Ascending aorta (tissue), 2 donors: ENCODE measurements at places on chromosomes 2 and 18. TPM values are rescaled to one million over a fixed set of nuclear protein-coding genes. Genes with fewer than 3 reads are reported as not detected.

- peaks cover 75% of the 10 kb centered on the region for H3K4me1 ChIP-seq
- H3K27ac ChIP-seq: peak overlapping the region; percentile 86
- no peaks in the 10 kb centered on the region for H3K27me3 ChIP-seq
- no peak overlapping the region for H3K4me3 ChIP-seq
Observed at GRCh38 chr18:48804856-48805610, 145.7 kb downstream of the SMAD7 start.

- H3K36me3 ChIP-seq: no peaks in the 10 kb centered on the region
- peak overlapping the region; percentile 89 for H3K4me3 ChIP-seq
- no peaks in the 10 kb centered on the region for H3K27me3 ChIP-seq
Observed at GRCh38 chr2:88054782-88055370, 707 bp downstream of the KRCC1 start.

Gene DBI
- 11.2 TPM for total RNA-seq

GRCh38 chr18:62850619-62851306 is 135.4 kb downstream of the PHLPP1 start:
- no peak overlapping the region for H3K4me3 ChIP-seq
- no peaks in the 10 kb centered on the region for H3K27me3 ChIP-seq
- no peaks in the 10 kb centered on the region for H3K4me1 ChIP-seq
- no peaks in the 10 kb centered on the region for H3K36me3 ChIP-seq
- no peak for DNase-seq

DNA sequence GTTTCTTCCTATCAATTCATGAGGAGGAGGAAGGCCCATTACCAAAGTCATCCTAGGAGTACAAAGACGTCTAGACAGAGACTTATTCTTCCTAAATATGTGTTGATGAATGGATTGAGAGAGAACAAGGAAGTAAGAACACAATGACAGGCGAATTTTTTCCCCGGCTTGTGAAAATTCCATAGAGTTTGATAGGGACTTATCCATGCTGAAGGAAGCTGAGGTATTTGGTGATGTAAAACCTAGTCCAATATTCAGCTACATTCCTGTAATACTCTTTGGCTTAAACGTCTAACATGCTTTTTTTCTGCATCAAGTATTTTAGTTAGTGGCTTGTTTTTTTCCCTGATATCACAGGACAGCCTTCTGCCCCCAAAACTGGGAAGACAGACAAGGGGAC is 121.9 kb upstream of the MYT1L start:
- no peak overlapping the region for H3K27ac ChIP-seq
- H3K36me3 ChIP-seq: no peaks in the 10 kb centered on the region
- H3K4me3 ChIP-seq: no peak overlapping the region

- H3K4me3 ChIP-seq: no peak overlapping the region
- no peaks in the 10 kb centered on the region for H3K36me3 ChIP-seq
- no peaks in the 10 kb centered on the region for H3K27me3 ChIP-seq
- DNase-seq: no peak
- H3K4me1 ChIP-seq: no peaks in the 10 kb centered on the region
- no peak overlapping the region for H3K27ac ChIP-seq
Observed at GRCh38 chr2:30792521-30792920, 14.7 kb downstream of the CAPN13 start.

DNA sequence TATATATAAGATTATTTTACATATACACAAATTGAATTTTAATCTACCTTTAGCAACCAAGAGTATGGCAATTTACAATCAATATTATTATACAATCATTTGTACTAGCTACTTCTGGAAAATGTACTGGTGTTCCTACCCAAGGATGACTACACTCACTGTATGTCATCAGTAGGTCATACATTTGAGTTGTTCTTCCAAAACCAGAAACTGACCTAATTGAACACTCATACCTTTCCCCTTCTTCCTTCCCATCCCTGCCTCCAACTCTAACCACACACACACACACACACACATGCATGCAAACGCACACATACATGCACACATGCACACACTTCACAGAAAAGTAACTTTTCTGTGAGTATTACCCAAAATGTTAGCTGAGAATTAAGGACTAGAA is 8.2 kb upstream of the ERCC3 start:
- H3K4me3 ChIP-seq: no peak overlapping the region
- H3K27ac ChIP-seq: no peak overlapping the region
- peaks cover 21% of the 10 kb centered on the region for H3K36me3 ChIP-seq
- no peak for DNase-seq
- no peaks in the 10 kb centered on the region for H3K27me3 ChIP-seq

GRCh38 chr2:86323273-86324021 is 14.0 kb downstream of the REEP1 start:
- no peaks in the 10 kb centered on the region for H3K27me3 ChIP-seq
- no peaks in the 10 kb centered on the region for H3K4me1 ChIP-seq
- no peak for DNase-seq
- H3K27ac ChIP-seq: no peak overlapping the region

Gene DUSP11
- 24.6 TPM for total RNA-seq

Gene IL37
- total RNA-seq: not detected

GRCh38 chr2:217992061-217992460 is 10.7 kb downstream of the TNS1 start:
- no peak overlapping the region for H3K4me3 ChIP-seq
- peak overlapping the region; percentile 39 for H3K27ac ChIP-seq
- H3K27me3 ChIP-seq: no peaks in the 10 kb centered on the region
- peaks cover 14% of the 10 kb centered on the region for H3K36me3 ChIP-seq

DNA sequence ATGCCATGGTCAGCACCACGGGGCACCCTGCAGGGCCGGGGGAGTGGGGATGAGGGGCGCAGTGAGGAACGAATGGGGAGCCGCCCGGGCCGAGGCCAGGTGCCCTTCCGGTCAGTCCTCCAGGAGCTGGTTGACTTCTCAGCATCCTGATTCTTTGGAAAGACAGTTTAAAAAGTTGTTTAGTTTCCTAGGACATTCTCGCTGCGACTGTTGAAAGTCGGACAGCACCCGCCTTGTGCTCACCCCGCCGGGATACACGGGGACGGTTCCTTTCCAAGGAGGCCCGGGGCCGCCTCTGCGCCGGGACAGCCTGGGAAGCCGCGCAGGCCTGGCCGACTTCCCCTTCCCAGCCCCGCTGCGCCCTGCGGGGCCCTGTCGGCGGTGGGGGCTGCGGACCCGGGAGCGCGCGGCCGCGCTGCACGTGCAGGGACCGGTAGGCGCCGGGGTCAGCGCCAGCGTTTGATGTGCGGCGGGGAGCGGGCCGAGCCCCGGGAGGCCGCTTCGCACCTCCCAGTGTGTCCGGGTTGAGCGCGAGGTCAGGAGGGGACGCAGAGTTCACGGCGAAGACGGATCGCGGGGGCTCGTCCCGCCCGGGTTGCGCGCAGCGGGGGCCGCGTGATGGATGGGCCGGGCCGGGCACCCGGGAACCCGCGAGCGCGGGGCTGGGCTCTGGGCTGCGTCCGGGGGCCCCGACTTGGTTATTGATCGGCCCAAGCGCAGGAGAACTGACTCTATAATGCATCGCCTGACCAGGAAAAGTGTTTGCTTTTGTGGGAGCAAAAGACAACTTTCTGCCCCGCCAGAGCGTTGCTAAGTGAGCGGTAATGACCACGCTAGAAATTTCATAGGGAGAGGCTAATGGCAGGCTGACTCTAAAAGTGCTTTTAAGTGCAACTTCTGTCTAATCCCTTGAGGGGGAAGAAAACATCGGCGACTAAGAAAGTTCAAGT is 28.0 kb upstream of the SMIM21 start:
- DNase-seq: no peak
- no peaks in the 10 kb centered on the region for H3K27me3 ChIP-seq
- peaks cover 3% of the 10 kb centered on the region for H3K4me1 ChIP-seq
- peak overlapping the region; percentile 52 for H3K4me3 ChIP-seq
- no peak overlapping the region for H3K27ac ChIP-seq
- no peaks in the 10 kb centered on the region for H3K36me3 ChIP-seq

Gene BOLL
- total RNA-seq: not detected

Gene QPCT
- 1.8 TPM for total RNA-seq

DNA sequence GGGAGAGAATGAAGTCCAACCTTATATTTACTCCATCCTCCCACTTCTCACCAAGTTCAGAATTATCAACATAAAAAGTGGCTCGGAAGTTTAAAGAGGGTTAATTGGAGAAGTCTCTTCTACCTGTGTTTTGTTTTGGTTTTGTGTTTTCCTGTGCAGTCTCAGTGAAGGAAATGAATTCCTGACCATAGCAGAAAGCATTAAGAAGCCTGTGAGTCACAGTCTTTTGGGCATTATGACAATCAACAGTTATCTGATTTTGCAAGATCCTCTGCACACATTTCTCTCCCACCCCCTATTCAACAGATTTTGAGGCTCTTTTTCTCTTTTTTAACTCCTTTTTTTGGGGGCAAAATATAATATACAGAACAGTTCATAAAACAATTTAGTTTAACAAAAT is 8.6 kb upstream of the RPL37A start:
- H3K27me3 ChIP-seq: no peaks in the 10 kb centered on the region
- no peak overlapping the region for H3K27ac ChIP-seq
- DNase-seq: no peak
- H3K36me3 ChIP-seq: no peaks in the 10 kb centered on the region

Gene INPP5D
- total RNA-seq: 21.7 TPM

DNA sequence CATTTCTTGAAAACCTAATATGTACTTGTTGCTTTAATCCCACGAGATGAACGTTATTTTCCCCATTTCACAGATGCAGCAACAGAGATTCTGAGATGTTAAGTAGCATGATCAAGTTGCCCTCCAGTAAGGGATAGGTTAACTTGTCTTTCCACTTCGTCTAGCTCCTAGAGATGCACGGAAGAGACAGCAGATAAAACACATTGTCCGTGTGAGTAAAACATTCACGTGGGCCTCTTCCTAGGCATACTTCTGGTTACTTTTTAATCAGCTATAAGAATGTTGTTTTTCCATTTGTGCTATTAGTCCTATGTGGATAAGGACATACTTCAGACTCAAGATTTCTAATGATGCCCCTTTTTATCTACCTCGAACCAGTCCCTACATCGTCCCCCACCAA is 1.2 kb upstream of the ARHGAP28 start:
- no peaks in the 10 kb centered on the region for H3K36me3 ChIP-seq
- no peak for DNase-seq
- H3K27ac ChIP-seq: no peak overlapping the region
- H3K4me1 ChIP-seq: no peaks in the 10 kb centered on the region

GRCh38 chr2:63805412-63805811 is 36.3 kb upstream of the UGP2 start:
- H3K4me3 ChIP-seq: no peak overlapping the region
- no peaks in the 10 kb centered on the region for H3K36me3 ChIP-seq
- no peaks in the 10 kb centered on the region for H3K4me1 ChIP-seq
- H3K27me3 ChIP-seq: no peaks in the 10 kb centered on the region

Gene CCDC141
- total RNA-seq: 2.0 TPM

Gene CAVIN2
- 43.4 TPM for total RNA-seq

GRCh38 chr2:120871881-120872620 is 136.4 kb downstream of the GLI2 start:
- peaks cover 4% of the 10 kb centered on the region for H3K4me1 ChIP-seq
- H3K27ac ChIP-seq: no peak overlapping the region
- H3K4me3 ChIP-seq: no peak overlapping the region

DNA sequence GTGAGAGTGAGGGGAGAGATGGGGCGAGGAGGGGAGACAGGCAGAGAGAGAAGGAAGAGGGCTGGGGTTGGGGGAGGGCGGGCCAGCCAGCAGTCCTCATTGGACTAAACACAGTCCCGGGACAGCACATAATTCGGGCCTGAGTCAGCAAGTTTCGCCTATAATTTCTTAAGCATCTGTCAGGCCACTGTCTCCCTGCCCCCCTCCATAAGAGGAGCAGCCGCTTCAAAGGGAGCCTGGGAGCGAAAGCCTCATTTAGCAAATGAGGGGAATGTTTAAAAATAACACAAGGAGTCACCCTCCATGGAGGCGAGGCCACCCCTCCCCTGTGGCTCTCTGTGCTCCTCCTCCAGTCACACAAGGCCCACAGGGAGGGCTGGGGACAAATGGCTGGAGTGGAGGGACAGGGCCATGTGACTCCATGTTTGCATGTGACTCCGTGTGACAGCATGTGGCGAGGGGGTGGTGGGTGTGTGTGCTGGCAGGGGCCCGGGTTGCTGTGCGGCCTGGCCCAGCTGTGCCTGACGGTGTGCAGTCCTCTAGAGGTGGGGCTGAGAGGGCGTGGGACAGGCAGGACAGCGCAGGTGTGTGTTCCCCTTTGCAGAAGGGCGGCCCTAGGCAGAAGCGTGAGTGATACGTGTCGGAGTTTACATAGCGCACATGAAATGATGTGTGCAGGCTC is 162.4 kb downstream of the CELF4 start:
- DNase-seq: no peak
- H3K27me3 ChIP-seq: no peaks in the 10 kb centered on the region
- H3K27ac ChIP-seq: no peak overlapping the region
- H3K4me3 ChIP-seq: no peak overlapping the region
- no peaks in the 10 kb centered on the region for H3K36me3 ChIP-seq

GRCh38 chr2:199455545-199456382 is 2.0 kb downstream of the SATB2 start:
- no peaks in the 10 kb centered on the region for H3K27me3 ChIP-seq
- peaks cover 23% of the 10 kb centered on the region for H3K4me1 ChIP-seq
- no peak overlapping the region for H3K27ac ChIP-seq
- no peaks in the 10 kb centered on the region for H3K36me3 ChIP-seq
- H3K4me3 ChIP-seq: peak overlapping the region; percentile 98

DNA sequence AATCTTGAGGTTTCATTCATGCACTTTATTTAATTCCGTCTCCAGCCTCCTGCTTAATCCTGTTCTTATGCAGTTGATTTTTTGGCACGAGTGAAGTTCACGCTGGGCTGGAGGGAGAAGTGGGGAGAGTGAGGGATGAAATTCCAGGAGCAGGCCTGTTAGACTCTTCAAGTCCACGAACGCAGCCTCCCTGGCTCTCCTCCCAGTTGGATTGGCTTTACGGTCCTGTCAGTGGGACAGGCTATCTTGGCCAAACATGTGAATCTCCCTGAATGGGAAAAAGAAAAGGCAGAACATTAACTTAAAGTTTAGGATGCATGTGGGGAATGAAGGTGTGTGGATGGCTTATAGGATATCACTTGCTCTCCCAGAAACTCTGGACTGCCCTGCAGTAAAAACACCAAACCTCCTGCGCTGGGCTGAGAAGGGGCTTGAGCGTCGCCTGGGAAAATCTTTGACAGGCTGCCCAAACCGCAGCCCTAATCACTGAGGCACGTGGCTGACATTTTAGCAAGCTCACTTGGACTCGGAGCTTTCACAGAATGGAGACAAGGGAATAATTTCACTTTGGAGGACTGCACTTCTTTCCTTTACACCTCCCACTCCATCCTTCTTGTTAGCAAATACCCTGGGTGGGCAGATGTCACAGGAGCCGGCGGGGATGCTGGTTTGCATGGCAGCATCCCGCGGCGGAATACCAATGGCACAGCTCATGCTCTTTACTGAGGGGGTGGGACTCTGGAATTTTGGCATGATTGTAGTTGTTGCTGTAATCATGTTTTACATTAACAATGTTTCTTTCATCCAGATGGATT is 93.9 kb downstream of the ACKR3 start:
- H3K4me1 ChIP-seq: peaks cover 35% of the 10 kb centered on the region
- peak overlapping the region; percentile 35 for H3K27ac ChIP-seq
- DNase-seq: peak; percentile 75

DNA sequence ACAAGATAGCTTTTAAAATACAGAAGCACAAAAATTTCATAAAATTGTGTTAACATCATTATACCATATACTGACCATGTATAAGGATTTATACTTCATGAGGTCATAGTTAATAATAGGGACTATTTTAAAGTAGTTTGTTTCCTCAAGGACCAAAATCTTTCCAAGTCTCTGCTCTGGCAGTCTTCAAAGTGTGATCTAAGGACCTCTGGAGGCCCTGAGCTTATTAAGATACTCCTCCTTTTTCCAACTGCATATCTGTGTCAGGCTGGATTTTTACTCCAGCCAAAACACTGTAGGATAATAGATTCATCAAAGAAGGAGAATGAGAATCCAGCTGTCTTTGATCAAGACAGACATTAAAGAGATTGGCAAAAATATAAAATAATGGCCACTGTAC is 1.7 kb upstream of the SCYGR2 start:
- no peak overlapping the region for H3K27ac ChIP-seq
- DNase-seq: no peak
- H3K4me3 ChIP-seq: no peak overlapping the region
- no peaks in the 10 kb centered on the region for H3K27me3 ChIP-seq
